Right ventricle myocardium inferior (tissue), 1 donor: ENCODE measurements at places on chromosomes 7 and 10.
A peak's percentile ranks its signal among the peaks of the same experiment; 100 is the strongest.

GRCh38 chr7:7323921-7324320 lies 141.6 kb downstream of the C1GALT1 start:
- no peak for DNase-seq

- no peak for DNase-seq
These were observed 73.1 kb downstream of the TLL2 start for GRCh38 chr10:96440361-96441292.

GRCh38 chr10:28822719-28823464 lies 145.6 kb downstream of the BAMBI start:
- DNase-seq, result no peak

GRCh38 chr10:5234106-5234860 lies 37.6 kb downstream of the AKR1C4 start:
- no peak for DNase-seq

DNA sequence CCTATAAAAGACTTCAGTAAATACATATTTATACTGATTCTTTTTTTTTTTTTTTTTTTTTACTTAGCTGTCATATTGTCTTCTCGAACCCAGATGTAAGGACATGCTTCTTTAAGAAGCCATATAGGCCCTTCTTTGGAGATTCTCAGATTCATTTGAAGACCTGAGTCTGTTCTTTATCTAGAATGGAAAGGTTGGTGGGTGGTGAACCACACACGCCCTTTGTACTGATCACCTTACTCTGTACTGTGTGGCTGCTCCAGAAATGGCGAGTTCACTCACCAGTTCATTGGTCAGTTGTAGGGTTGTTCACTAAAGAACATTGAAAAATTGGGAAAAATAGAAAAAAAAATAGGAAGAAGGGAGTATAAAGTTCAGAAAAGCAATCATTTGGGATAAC lies 32.5 kb downstream of the LANCL2 start:
- no peak for DNase-seq

GRCh38 chr7:127895360-127895759 lies 135.9 kb downstream of the LRRC4 start:
- no peak for DNase-seq

GRCh38 chr7:80153446-80153845 lies 18.8 kb downstream of the GNAI1 start:
- no peak for DNase-seq

DNA sequence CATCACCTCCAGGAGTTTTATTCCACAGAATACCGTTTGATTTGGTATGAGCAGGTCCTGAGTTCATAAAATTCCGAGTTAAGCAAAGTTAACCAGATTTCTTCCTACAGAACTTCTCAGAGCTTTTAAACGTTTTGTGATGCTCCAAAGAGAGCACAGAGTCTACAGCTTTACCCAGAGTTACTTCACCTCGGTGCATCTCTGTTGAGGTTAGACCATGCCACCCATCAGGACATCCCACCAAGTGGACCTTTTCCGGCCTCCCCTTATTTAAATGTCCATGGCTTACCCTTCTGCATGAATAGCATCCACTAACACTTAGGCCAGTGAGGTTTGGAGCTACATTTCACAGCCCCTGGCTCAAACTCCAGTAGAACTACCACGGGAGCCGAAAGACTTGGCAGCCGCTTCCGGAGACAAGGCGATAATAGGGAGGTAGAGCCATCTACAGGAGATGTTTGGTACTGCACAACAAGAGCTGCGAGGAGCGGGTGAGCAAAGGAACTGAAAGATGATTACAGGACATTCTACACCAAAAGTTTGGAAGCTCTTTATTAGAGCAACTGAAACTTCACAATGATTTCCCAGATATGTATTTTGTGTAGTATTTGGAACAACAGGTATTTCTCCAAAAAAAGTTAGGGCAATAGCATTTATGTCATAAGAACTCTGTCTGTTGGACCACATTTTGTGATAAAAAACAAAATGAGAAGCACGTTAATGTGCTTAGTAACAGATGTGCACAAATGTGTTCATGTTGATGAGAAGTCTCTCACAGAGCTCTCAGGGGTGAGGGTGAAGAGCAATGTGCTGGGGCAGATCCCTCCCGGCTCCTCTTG lies 174.7 kb downstream of the HERPUD2 start:
- peak; percentile 92 for DNase-seq

DNA sequence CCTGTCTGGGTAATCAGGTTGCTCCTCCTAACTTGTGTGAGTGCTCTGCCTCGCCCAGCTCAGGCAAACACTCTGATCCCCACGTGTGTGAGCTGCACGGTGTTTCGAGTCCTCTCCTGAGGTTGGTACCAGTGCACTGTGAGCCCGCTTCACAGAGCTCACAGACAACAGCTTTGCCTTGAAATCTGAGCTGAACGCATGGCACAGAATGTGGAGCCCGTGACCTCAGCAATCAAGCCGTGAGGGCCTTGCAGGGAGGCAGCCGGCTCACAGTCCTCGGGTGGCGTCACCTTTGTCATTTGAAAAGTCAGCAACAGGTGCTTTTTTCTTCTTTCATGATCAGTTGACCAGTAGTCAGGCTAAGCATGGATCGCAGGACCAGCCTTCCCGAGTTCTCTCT lies 60.2 kb upstream of the ADGRA1 start:
- peak; percentile 30 for DNase-seq

- DNase-seq, result no peak
These were observed 83.7 kb upstream of the AFAP1L2 start for GRCh38 chr10:114487815-114488536.

GRCh38 chr10:3890602-3891352 lies 105.8 kb upstream of the KLF6 start:
- DNase-seq, result no peak
